Activated naive CD4-positive, alpha-beta T cell treated with anti-CD3 and anti-CD28 coated beads, Interleukin-2, amount 10 ng/mL, durations not matched to agents 7 days and 5 days (primary cell): ENCODE measurements at places on chromosomes 2 and 18.

DNA sequence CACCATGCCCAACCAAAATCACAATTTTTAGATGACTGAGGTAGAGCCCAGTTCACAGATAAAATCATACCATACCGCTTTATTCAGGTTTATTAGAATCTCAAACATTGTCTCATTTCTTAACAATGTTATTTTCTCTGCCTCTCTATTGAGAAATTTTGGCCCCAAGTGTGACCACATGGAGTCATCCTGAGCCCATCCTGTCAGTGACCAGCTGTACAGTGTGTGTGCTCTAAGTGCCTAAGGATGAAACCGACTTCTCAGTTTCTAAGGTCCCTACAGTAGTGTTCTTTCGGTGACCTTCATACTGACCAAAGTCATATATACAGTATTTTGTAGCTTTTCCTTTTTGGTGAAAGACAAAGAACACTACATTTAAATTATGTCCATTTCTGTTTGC, 123.7 kb upstream of the MSTN start:
- DNase-seq = no peak

DNA sequence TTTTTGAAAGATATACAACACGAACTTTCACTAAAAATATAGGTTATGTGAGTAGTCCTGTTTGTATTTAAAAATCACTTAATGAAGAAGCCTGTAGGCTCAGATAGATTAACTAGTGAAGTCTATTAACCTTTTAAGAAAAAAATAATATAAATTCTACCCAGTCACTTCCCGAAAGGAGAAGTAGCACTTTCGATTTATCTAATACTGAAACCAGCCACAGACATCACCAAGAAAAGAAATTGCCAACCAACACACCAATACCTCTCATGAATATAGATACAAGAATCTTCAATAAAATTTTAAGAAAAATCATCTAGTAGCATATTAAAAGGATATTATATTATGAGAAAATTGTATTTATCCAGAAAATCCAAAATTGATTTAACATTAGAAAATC, 160.5 kb downstream of the GALNT13 start:
- DNase-seq = no peak

GRCh38 chr18:13003466-13003896, 12.3 kb downstream of the CEP192 start:
- peak; percentile 32 for DNase-seq

GRCh38 chr18:73235491-73235890, 367.7 kb upstream of the NETO1 start:
- DNase-seq = no peak

DNA sequence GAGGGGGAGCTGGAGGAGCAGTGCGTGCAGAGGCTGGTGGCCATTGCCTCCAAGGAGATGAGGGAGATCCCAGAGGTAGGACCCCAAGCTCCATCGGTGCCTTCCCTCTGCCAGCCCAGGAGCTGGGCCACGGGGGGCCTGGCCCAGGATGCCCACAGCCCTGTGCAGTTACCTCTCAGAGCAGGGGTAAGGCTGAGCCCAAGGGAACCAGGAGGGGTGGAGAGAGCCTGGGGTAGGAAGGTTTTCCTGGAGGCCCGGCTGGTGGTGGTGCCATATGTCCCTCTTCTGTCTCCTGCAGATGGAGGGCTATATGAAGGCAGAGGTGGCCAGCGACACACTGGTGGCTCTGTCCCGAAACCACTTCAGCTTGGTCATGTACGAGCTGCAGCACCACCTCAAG, 11.4 kb downstream of the MROH2A start:
- no peak for DNase-seq

DNA sequence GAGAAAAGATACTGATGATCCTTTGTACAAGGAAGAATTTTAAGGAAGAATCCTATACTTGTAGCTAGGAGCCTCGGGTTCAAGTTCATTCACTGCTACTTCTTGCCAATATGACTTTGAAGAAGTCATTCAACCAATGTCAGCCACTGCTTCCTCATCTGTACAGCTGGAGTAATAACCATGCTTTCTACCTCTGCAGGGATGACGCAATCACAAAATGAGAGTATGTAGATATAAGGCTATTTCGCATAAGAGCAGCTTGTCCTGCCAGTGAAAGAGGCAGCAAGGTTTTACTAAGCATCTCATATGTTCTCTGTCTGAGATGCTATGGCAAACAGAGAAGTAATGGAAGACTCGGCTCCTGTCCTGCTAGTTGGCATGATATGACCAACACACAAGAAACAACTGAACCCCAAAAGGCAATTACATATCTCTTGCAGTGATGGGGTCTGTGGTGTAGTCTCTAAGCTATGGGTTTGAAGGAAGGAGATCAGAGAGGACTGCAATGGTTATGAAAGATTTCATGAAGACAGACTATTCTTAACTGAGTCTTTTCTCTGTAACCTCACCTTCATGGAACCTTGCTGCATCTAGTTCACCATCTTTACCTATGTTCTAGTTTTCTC, 9.2 kb downstream of the AAK1 start:
- DNase-seq = no peak

DNA sequence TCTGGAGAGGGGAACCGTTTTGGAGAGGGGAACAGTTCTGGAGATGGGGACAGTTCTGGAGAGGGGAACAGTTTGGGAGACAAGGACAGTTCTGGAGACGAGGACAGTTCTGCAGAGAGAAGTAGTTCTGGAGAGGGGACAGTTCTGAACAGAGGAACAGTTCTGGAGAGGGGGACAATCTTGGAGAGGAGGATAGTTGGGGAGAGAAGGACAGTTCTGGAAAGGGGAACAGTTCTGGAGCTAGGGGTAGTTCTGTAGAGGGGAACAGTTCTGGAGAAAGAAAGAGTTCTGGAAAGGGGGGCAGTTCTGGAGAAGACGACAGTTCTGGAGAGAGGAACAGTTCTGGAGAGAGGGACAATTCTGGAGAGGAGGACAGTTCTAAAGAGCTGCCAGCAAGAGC, 745.9 kb downstream of the GALR1 start:
- DNase-seq = no peak

DNA sequence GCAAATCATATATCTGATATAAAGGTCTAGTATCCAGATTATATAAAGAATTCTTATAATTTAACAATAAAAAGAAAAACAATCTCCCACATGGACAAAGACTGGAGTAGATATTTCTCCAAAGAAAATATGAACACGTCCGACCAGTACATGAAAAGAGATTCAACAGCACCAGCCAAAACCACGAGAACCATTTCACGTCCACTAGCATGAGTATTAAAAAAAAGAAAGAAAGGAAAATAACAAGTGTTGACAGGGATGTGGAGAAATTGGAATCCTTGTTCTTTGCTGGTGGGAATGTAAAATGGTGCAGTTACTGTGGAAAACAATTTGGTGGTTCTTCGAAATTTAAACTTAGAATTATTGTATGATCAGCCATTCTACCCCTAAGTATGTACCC, 432.7 kb upstream of the TRIB2 start:
- DNase-seq = no peak

DNA sequence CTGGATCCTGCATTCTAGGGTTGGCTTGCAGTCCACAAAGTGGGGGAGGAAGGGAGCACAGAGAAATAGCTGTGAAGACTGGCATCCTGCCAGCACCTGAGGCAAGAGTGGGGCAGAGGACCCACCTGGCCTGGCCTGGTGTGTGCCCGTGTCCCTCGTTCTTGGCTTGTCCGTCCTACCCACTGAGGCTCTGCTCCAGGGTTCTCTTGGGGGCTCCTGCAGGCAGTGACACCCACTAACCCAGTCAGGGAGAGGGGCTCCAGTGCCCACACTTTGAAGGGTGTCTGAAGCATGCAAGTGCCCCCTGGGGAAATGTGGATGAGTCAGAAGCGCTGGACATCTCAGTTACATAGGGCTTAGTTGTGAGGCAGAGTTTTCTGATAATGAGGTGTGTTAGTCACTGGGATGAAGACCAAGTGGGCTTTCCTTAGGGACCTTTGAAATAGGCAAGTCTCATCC, 79.4 kb downstream of the SLC4A3 start:
- no peak for DNase-seq

- DNase-seq = no peak
Measured at GRCh38 chr2:70181363-70181956, 9.4 kb downstream of the C2orf42 start.

- DNase-seq = no peak
Measured at GRCh38 chr2:139045524-139045923, 265.3 kb upstream of the NXPH2 start.

DNA sequence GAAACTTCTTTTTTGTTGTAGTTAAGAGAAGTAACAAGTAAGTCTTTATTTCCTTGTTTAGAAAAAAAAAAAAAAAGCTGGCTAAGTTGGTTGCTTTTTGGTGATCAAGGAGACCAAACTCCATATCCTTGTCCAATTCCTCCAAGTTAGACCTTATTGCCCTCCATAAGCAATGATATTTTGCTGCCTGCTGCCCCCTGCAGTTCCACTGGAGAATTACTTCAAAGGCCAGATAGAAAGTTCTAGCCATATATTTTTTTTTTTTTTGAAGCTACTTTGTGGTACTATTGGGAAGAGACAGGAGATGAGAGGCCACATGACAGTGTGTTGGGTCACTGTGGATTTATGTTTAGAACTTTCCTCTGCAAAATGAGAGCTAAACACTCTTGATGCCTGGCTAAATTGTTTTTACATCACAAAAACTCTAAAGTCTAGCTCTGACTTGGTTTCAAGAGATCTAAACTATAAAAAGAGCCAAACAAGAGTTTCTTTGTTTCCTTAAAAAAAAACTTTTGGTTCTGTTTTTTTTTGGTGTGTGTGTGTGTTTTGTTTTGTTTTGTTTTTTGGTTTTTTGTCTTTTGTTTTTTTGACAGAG, 80.7 kb upstream of the RASGRP3 start:
- peak; percentile 68 for DNase-seq

- DNase-seq = peak; percentile 92
Measured at GRCh38 chr2:27890924-27891672, 569 bp downstream of the BABAM2 start.

GRCh38 chr2:120814352-120814751, 78.7 kb downstream of the GLI2 start:
- no peak for DNase-seq

DNA sequence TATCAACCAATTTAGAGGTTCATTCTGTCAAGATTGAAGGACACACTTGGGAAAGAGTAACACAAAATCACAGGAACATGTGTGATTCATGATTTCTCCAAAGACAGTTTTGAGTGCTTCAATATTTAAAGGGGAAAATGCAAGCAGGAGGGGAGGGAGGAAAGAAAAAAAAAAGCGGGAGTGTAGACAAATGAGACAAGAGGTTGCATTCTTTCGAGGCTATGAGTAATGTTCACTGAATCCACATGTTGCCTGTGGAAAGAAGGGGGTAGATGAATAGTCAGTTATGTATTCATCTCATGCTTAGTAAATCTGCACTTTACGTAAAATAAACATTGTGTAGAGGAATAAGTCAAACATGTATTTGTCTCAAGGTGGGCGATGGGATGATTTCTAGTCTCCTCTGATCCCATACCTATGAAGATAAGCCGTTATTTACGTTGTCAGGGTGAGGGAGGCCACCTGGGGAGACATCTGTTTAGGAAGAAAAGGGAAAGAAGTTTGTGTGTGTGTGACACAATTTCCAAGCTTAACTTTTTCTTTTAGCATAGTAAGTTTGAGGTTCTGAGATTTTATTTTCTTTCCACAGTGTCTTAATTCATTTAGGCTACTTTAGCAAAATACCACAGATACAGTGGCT, 211.0 kb upstream of the ZC3H15 start:
- no peak for DNase-seq

- DNase-seq = no peak
Measured at GRCh38 chr2:225465827-225466226, 66.3 kb downstream of the NYAP2 start.

DNA sequence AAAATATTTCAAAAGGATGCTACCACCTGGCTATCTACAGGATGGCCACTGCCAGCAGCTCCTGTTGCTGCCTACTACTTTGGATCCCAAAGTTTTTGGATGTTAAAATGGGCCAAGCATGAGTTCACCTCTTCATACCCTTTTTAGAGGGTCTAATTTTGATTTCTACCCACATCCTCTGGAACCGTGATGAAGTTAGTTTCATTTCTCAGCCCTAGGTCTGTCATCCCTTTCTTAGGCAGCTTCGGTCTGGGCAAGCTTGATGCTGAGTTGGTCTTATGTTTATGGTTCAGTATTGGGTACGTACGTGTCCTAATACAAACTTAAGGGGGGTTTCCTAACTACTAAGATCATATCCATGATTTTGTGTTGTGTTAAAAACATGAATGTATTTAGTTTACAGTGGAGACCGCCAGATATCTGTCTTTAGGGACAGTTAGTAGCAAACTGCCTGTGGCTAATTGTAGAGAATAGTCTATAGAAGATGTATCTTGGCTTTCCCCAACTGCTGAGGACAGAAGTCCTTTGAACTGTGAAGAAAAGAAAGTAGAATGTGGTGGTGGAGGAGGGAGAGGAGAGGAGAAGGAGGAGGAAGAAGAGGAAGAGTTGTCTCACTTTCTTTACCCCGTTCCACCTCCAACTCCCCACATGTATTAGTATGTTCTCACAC, 184.9 kb downstream of the UBE2E3 start:
- peak; percentile 40 for DNase-seq

- DNase-seq = no peak
Measured at GRCh38 chr2:117979911-117980701, 33.8 kb downstream of the CCDC93 start.

- DNase-seq = peak; percentile 68
Measured at GRCh38 chr2:69642709-69643601, 584 bp downstream of the AAK1 start.

GRCh38 chr2:66587216-66587615, 152.3 kb downstream of the MEIS1 start:
- DNase-seq = no peak

DNA sequence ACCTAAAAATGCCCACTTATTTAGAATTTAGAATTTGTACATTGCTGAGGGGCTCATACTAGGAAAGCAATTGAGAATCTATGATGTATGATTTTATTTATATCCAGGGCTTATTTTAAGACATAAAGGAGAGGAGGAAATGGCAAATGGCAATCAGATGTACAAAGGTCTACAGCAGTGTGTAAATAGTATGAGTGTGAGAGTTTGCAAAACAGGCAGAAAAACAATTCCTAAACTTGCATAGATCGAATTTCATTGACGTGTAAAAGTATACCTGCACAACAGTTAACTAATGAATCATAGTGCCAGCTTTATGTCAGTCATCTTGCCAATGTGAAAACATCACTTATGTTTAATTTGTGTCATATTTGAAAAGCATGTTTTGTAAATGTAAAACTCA, 718.7 kb upstream of the GCFC2 start:
- no peak for DNase-seq

DNA sequence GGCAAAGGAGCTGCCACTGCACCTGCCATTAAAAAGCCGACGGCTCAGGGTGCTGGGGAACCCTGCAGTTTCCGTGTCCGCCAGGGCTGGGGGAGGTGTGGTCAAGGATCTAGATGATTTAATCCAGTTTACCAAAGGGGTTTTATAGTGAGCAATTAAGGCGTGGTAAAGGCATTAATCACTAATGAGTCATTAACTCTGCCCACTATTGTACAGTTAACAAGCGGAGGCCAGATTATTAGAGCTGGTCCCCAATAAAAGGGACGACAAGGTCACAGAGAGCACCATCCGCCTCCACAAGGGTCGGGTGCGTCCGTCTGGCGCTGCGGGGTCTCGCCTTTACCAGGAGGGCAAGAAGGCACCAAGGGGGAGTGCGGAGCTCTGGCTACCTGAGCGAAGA, 9.6 kb downstream of the RAX start:
- no peak for DNase-seq

- DNase-seq = no peak
Measured at GRCh38 chr2:73007991-73008765, 63.3 kb downstream of the SFXN5 start.
